Ascending aorta (tissue), 2 donors: ENCODE measurements at places on chromosomes 2 and 18.

DNA sequence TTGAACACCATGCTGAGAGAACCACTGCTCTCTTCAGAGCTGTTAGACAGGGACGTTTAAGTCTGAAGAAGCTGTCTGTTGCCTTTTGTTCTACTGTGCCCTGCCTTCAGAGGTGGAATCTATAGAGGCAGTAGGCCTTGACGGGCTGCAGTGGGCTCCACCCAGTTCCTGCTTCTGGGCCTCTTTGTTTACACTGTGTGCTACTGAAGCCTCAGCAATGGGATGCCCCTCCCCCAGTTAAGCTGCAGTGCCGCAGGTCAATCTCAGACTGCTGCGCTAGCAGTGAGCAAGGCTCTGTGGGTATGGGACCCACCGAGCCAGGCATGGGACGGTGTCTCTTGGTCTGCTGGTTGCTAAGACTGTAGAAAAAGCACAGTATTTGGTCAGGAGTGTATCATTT lies 162.3 kb upstream of the NXPH2 start:
- DNase-seq = no peak

GRCh38 chr18:70553936-70554260 lies 265.1 kb downstream of the SOCS6 start:
- no peak for DNase-seq

DNA sequence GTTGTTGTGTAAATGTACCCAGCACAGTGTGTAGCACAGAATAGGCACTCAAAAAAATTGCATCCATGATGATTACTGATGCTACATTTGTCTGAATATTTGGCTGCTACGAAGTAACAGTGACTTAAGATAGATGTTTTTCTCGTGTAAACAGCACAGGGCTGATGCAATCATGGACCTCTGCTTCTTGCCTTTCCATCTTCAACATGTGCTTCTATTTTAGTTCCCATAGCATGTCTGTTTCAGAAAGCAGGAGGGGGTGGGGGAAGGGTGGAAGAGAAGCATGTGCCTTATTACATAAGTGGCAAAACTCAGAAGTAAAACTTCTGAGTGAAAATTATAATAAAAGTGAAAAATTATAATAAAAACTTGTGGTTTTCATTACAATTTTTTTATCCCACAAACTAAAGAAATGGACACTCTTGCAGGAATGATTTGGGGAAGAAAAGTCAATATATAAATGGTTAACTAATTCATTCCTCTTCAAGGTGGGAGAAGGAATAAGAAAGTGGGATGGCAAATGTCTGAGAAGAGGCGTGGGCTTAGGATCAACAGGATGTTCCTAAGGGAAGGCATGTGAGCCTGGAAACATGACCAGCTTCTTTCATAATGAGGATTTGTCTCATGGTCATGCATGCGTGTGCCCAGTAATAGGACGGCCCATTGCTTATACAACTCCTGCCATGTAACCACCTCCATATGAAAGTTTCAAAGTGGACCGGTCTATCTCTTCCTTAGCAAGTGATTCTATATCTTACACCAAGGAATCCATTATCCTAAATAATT lies 27.2 kb downstream of the CCBE1 start:
- DNase-seq = no peak

- no peak for DNase-seq
Measured at GRCh38 chr2:218448934-218449333, 30.0 kb downstream of the VIL1 start.

- DNase-seq = no peak
Measured at GRCh38 chr2:20509770-20510490, 63.1 kb downstream of the RHOB start.
